ENCODE measurements at places on chromosomes 4 and X.

GRCh38 chrX:39721566-39722279 is 376.0 kb downstream of the BCOR start:
- DNase-seq, result no peak

- no peak for DNase-seq
Observed at GRCh38 chr4:91322961-91323360, 980.8 kb upstream of the GRID2 start.

GRCh38 chr4:26726655-26727387 is 133.8 kb upstream of the STIM2 start:
- DNase-seq, result peak; percentile 3

DNA sequence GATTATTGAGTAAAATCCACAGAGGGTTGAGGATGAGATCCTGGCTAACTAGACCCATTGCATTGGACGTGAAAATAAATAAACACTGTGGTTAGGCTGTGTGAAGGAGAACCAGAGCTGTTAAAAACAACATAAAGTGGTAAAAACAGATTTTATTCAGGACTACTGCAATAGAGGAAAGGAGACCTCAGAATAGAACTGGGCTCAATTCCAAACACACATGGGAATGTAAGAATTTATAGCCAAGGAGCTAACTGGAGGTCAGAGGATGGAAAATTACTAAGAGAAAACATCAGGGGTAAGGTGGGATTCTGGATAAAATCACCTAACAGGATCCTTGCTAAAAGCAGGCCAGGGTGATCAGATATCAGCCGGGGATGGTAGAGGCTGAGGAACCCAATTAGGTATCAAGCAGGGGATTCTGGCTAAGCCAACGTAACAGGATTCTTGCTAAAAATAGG is 112.4 kb downstream of the RNF150 start:
- no peak for DNase-seq

- no peak for DNase-seq
Observed at GRCh38 chr4:47160095-47160494, 128.7 kb downstream of the GABRB1 start.

DNA sequence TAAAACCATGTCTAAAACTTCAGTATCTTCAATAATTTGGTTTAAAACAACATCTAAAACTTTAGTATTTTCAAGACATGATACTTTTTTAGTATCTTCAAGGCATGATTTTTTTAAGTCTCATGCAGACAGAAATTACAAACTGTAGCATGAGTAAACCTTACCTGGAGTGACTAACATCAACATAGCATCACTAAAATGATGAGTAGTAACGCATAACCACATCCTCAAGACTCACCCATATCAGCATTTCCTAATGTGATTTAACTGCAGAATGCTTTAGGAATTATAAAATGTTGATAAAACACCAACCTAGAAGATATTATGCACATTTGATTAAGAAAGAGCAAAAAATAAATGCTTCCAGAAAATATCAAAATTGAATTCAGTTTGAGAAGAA is 19.7 kb upstream of the EDNRA start:
- DNase-seq, result no peak

DNA sequence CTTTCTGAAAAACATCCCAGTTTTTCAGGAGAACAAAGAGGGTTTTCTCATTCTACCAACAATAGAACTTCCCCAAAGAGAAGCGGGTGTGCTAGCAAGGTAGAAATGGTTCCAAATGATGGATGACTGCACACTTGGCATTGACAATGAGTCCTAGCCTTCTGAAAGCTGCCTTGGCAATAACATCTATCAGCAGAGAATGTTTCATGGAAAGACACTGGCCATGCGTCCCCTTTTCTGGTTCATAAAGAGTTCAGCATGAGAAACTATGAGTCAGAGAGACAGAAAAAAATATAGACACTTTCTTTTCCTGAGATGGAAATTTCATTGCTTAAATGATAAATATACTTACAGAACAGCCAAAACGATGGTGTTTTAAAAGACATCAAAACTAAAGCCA is 236.9 kb upstream of the PRKX start:
- no peak for DNase-seq

DNA sequence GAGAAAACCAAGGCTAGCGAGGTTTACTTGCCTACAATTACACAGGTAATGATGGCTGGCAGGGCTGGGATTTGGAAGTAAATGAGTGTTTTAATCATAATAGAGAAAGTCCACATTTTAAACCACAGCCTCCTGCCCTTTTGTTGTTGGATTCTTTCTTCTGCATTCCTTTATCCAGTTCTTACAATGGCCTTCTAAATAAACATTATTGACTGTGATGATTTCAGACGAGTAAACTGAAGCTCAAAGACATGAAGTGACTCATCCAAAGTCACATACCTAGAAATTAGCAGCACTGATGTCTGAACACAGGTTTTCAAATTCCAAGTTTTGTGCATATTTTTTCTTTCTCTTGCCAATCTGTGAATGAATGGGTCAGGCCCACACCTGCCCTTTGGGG is 51.2 kb upstream of the C1QTNF7 start:
- DNase-seq, result peak; percentile 11

- peak; percentile 64 for DNase-seq
Observed at GRCh38 chr4:107519053-107519452, 201.0 kb downstream of the PAPSS1 start.

- no peak for DNase-seq
Observed at GRCh38 chr4:158775091-158775651, 6.3 kb downstream of the FNIP2 start.

GRCh38 chrX:81120258-81120935 is 81.3 kb downstream of the HMGN5 start:
- no peak for DNase-seq

- DNase-seq, result peak; percentile 41
Observed at GRCh38 chrX:153642051-153642654, 4.8 kb upstream of the DUSP9 start.

DNA sequence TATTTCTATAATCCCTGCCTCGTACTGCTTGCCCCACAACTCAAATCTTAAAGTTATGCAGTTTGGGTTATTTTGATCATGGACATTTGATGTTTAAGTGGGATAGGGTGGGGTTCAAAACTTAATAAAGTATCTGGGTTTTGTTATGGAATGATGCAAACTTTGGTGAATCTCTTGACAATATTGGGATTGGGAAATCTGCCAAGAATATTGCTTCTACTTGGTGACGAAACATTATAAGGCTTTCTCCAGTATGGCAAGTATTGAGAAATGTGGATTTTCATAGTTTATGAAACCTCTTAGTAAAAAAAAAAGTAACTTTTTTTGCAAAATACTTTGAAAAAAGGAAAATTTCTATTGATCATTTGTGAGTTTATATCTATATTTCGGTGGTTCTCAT is 130.8 kb upstream of the SFRP2 start:
- no peak for DNase-seq

DNA sequence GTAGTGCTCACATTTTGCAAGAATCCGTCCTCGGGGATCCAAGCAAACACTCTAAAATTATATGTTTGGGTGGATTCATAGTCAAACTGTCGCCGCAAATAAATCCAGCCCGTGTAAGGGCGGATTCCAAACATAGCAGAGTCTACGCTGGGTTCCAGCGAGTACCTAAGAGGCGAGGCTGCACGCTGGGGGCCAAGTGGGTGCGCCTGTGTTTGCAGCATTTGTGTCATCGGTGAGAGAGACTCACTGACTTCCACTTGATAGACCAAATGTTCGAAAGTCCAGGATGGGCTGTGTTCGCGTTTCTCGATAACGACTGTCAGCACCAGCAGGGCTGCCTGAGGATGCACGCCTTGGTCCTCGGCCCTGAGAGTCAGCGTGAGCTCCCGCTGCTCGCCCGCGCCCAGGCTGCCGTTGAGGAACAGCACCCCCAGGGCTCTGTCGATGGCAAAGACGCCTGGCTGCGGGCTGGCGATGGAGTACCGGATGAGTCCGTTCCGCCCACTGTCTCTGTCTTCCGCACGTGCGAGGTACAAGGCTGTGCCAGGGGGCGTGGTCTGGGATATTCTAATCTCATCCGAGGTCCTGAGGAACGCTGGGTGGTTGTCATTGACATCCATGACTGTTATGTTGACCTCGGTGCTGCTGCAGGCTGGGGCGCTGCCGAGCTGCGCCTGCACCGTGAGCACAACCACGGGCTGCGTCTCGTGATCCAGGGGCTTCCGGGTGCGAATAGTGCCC is 158.7 kb downstream of the DCHS2 start:
- DNase-seq, result peak; percentile 94

- DNase-seq, result no peak
Observed at GRCh38 chr4:684623-685327, 4.2 kb downstream of the SLC49A3 start.

- no peak for DNase-seq
Observed at GRCh38 chr4:156773648-156774357, 197.8 kb downstream of the PDGFC start.

DNA sequence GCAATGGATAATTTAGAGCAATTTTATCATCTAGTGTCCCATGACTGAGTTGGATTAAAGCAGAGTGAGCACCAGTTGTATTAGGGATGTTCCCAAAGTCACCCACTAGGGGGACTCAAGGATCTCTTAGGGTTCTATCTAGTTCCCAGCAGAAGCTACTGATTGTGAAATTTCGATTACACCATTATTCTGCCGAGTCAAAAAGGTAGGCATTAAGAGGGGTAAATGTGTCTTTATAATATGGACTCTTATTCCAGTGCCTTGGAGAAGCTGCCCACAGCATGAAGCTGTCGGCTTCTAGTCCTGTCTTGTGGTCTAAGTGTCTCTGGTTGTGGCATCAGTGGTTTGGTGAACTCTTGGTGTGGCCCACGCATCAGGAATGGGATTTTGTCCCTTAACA is 53.3 kb downstream of the RGS12 start:
- peak; percentile 86 for DNase-seq

DNA sequence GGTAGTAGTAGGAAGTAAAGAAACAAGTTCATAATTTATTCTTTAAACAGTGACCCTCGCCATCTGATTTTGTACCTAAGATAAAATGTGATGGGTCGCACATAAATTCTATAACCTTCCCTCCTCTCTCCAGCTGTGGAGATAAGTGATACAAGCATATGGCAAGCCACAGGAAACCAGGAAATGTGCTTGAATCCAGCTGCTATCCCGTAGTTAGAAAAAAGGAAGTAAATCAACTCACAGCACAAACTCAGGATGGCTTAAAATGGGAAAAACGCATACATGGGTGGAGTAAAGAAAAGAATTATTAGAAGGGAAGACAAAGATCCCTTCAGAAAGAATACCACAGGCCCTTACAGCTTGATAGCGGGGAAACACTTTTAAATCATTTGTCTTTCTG is 78.2 kb downstream of the ZNF827 start:
- no peak for DNase-seq

DNA sequence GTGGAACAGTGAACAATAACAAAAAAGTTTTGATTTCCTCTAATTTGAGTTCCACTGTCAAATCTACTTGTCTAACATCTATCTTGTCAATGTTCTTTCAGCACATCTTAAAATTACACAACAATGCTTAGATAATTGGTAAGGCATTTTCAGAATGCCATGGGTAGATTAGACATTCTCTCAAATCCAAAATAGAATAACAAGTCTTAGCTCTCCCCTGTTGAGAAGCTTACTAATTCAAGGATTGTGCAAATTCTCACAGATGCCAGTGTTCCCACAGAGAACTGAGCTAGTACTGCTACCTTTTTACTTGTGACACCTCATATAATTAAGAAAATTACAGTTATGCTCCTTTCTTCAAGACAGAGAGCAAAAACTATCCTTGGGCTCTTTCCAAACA is 2442.0 kb downstream of the PCDH7 start:
- no peak for DNase-seq

DNA sequence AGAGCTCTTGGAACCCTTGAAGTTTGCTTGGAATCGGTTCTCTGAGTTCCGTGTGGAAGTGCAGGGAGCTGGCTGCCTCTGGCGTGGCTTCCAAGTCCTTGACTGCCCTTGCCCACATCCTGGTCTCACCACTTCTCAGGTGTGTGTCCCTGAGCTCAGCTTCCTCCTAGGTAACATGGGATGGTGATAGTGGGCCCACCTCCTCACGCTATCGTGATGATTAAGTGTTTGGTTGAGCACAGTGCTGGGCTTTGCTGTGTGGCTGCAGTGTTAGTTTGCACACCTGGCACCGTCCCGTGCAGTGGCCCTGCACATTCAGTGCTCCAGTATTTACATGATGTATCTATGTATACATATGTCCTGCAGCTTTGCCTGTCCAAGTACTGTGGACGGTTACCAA is 81.5 kb downstream of the CLDN34 start:
- no peak for DNase-seq

DNA sequence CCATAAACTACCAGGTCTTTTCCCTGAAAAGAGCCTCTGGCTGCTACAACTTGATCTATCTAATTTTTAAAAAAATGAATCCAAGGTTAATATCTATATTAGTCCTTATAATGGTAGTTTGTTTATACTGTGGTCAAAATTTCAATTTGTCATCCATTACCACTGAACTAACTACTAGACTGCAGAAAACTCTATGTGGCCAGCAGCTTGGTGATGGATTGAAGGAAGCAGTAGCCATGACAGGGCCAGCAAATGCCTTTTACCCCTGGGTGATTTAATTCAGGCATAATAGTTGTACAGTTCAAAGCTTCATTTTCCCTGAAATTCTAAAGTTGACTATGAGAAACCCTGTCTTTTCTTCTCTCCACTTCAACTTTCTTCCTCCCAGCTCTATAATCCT is 30.4 kb upstream of the PPARGC1A start:
- DNase-seq, result no peak

DNA sequence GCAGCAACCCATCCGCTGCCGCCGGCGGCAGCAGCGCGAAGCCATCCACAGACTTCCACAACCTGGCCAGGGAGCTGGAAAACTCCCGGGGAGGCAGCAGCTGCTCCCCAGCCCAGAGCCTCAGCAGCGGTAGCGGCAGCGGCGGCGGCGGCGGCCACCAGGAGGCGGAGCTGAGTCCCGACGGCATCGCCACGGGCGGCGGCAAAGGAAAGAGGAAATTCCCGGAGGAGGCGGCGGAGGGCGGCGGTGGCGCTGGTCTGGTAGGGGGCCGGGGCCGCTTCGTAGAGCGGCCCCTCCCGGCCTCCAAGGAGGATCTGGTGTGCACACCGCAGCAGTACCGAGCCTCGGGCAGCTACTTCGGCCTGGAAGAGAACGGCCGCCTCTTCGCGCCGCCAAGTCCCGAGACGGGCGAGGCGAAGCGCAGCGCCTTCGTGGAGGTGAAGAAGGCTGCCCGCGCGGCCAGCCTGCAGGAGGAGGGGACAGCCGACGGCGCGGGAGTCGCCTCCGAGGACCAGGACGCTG is 4.9 kb downstream of the PRDM8 start:
- DNase-seq, result peak; percentile 81

DNA sequence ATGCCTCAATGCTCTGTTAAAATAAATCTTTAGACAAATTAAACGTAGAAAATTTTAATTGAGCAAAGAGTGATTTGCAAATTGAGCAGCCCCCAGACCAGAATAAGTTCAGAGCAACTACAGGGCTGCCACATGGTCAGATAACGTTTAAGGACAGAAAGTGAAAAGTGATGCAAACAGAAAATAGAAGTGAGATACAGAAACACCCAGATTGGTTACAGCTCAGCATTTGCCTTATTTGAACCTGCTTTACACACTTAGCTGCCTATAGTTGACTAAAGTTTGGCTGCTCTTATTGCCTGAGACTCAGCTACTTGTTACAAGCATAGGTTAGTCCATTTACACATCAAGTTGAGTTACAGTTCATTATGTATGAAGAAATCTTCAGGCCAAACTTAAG is 1800.8 kb upstream of the PCDH10 start:
- no peak for DNase-seq

All from GM23338 (cell line).